ENCODE measurements at places on chromosomes 6 and 20. TPM values are rescaled to one million over a fixed set of nuclear protein-coding genes. Genes with fewer than 3 reads are reported as not detected.

- H3K27ac ChIP-seq = no peak overlapping the region
- no peak overlapping the region for H3K4me3 ChIP-seq
- H3K27me3 ChIP-seq = no peaks in the 10 kb centered on the region
- no peak for DNase-seq
Observed at GRCh38 chr20:3616250-3616649, 46.9 kb downstream of the GFRA4 start.

DNA sequence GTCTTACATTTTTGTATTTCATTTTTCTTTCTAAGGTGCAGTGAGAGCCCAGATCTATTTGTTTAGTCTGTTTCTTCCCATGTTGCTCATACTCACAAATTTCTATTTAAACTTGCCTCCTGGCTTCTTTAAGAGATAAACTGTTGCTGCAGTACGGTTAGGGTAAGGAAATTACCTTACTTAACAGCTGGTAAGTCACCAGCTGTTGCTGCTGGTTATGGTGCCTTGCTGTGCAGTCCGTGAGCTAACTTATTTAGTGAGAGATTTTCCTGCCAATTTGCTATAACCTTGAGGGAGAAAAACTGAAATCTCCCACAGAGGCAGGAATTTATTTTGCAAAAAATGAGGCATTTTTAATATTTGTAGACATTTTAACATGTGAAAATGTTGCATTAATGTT is 261.0 kb downstream of the UST start:
- peaks cover 5% of the 10 kb centered on the region for H3K36me3 ChIP-seq
- H3K27me3 ChIP-seq = no peaks in the 10 kb centered on the region
- H3K4me3 ChIP-seq = no peak overlapping the region
- H3K4me1 ChIP-seq = peaks cover 30% of the 10 kb centered on the region
- no peak for DNase-seq

DNA sequence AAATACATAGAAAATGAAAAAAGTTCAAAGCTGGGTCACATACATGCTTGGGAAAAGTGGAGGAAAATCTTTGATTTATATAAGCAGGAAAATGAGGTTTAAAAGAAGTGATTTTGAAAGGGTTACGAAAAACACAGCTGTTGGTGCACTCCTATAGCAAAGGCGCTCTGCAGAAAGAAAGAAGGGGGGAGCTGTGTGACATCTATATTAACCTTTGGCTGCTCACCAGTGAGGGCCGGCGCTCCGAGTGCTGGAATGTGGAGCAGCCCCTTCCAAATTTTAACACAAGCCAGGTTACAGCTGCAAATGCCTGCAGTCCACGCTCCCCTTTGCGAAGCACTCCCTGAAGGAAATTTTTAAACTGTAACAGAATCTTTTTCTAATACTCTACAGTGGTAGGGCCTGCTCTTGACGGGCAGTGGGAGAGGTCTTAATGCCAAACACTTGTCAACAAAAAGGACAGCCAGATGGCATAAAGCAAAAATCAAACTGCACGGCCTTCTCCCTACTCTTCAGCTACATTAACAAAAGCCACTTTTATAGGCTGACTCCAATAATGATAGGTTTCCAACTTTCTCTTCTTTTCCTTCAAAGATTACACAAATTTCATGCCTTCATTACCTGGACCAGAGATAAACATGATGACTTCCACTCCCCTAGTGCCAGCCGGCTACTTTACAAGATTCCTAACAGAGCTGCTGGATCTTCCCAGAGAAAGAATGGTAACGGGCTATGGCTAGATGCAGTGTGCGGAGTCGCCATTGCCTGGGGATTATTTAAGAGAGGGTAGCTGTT is 4.8 kb downstream of the BMP7 start:
- no peak overlapping the region for H3K27ac ChIP-seq
- H3K27me3 ChIP-seq = peaks cover 86% of the 10 kb centered on the region
- no peak for DNase-seq
- H3K36me3 ChIP-seq = no peaks in the 10 kb centered on the region
- H3K4me3 ChIP-seq = no peak overlapping the region

GRCh38 chr6:39280247-39280731 is 33.9 kb downstream of the KCNK17 start:
- no peak for DNase-seq
- no peak overlapping the region for H3K27ac ChIP-seq
- peaks cover 9% of the 10 kb centered on the region for H3K27me3 ChIP-seq
- H3K4me3 ChIP-seq = no peak overlapping the region
- H3K36me3 ChIP-seq = no peaks in the 10 kb centered on the region

DNA sequence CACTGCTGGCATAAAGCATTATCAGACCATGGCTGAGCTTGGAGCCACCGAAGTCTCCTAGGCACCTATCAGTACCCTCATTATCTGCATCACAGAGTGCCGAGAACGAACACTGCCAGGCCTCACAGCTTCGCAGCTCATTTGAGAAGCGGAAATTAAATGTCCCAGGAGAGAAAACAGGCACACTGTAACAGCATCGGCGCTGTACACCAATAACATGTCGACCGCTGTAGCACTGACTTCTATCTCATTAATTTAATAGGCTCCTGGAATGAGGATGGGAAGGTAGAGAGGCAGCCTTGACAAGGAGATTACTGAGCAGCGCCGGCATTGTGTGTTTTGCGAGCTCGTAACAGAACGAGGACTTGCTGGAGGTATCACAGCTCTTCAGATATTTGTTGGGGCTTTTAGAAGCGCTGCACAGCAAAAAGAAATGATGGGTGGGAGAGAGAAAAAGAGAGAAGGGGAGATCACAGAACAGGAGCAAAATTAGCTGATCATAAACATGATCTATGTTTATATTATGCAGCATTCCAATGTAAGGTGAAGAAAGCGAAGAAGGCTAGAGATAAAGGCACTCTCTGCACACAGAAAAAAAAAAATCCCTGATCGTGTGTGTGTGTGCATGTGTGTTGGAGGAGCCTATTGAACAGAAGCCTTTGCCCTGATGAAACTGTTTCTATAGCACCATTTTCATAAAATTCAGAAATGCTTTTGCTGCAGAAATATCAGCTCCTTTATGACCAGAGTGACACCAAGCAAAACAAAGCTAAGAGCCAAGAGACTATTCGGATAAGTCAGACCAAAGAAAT is 29.2 kb downstream of the ID4 start:
- no peak for DNase-seq
- no peak overlapping the region for H3K4me3 ChIP-seq
- no peaks in the 10 kb centered on the region for H3K4me1 ChIP-seq
- H3K27ac ChIP-seq = no peak overlapping the region
- no peaks in the 10 kb centered on the region for H3K36me3 ChIP-seq

GRCh38 chr20:63081831-63082230 is 75.1 kb upstream of the BHLHE23 start:
- no peak for DNase-seq
- peaks cover 2% of the 10 kb centered on the region for H3K27me3 ChIP-seq
- H3K4me1 ChIP-seq = no peaks in the 10 kb centered on the region
- H3K36me3 ChIP-seq = no peaks in the 10 kb centered on the region
- H3K27ac ChIP-seq = no peak overlapping the region

DNA sequence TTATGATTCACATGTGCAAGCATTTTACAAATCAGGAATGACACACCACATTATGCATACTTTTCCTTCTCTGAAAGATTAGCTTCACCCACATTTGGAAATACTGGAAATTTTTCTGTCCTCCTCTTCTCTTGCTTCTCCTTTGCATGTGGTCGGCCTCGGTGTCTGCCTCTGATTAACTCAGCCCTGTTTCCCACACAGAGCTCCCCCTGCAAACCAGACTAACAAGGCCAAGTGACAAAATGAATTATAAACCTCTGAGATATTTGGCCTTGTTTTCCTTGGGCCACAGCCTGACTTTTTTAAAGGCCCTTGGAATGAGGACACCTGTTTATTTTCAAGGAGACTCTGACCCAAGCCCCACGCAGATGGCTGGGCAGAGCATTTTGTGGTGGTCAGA is 9.0 kb upstream of the CCN6 start:
- H3K27me3 ChIP-seq = no peaks in the 10 kb centered on the region
- H3K4me3 ChIP-seq = no peak overlapping the region
- DNase-seq = no peak
- no peak overlapping the region for H3K27ac ChIP-seq
- peaks cover 13% of the 10 kb centered on the region for H3K4me1 ChIP-seq
- no peaks in the 10 kb centered on the region for H3K36me3 ChIP-seq

DNA sequence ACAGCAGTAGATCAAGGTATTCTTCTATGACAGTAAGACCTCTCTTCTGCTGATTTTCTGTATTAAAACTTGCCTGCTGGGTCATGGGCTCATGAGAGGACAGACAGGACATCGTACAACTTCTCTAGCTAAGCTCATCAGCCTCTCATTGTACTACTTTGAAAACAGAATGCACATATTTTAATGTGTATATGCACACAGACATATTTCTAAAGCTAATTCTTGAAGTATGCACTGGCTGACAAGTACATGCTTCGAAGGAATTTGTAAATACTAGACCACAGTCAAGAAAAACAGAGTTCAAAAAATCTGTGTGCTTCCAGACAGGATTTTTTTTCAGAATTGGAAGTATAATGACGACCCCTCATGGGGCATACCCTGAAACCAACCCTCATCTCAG is 81.7 kb upstream of the CD83 start:
- no peak overlapping the region for H3K4me3 ChIP-seq
- peaks cover 41% of the 10 kb centered on the region for H3K4me1 ChIP-seq
- peak overlapping the region; percentile 77 for H3K27ac ChIP-seq
- no peaks in the 10 kb centered on the region for H3K36me3 ChIP-seq

The POPDC3 gene
- 2.1 TPM for total RNA-seq

The MYBL2 gene
- 16.1 TPM for total RNA-seq

The WFDC5 gene
- not detected for total RNA-seq

The SASH1 gene
- total RNA-seq = 70.6 TPM

The COL9A1 gene
- total RNA-seq = not detected
